A172 (cell line): ENCODE measurements at places on chromosomes 12 and 14.

DNA sequence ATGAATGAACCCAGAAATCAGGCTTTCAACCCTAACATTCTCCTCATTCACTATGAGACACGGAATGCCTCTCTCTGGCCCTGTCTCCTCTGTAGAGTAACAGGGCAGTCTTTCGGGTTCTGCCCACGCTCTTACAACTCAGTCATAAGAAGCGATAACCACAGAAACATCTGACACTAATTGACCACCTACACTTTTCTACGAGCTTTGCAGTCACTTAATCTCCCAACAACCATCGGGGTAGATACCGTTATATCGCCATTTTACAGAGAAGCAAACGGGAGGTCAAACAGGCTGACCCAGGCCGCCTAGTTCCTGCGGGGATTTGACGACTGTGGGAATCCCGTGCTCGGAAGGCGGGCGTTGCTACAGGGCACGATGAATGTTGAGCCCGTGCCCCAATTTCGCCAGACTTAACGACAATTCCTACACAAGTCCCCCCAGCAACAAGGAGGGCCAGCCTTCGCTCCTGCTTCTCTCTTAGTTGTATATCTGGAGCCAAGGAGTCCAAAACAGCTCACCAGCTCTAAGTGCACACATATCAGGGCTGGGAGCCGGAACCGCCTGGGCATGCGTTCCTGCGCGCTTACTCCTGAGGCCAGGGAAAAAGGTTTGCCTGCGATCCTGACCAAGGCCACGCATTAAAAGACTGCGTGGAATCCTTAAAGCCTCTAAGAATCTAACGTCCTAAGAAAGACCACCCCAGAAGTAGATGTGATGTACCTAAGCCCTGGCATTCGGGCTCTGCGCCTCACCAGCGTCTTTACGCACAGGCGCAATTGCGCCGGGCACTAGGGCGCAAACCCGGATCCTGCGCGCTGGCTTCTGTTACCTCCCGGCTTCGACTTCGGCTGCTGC is 38.7 kb upstream of the TBX5 start:
- DNase-seq: no peak

- DNase-seq: no peak
These were observed 180.2 kb downstream of the TMTC2 start for GRCh38 chr12:82866946-82867345.

DNA sequence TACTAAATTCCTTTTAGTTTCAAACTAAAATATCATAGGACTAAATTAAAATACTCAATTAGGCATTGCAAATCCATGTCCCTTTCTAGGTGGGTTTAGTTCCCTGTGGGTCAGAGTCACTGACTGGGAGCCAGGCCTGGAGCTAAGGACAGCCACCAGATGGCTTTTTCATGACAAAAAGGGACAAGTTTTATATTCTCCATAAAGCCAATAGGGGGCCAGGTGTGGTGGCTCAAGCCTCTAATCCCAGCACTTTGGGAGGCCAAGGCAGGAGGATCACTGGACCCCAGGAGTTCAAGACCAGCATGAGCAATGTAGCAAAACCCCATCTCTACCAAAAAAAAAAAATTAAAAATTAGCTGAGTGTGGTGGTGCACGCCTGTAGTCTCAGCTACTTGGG is 35.4 kb upstream of the EIF5 start:
- no peak for DNase-seq

DNA sequence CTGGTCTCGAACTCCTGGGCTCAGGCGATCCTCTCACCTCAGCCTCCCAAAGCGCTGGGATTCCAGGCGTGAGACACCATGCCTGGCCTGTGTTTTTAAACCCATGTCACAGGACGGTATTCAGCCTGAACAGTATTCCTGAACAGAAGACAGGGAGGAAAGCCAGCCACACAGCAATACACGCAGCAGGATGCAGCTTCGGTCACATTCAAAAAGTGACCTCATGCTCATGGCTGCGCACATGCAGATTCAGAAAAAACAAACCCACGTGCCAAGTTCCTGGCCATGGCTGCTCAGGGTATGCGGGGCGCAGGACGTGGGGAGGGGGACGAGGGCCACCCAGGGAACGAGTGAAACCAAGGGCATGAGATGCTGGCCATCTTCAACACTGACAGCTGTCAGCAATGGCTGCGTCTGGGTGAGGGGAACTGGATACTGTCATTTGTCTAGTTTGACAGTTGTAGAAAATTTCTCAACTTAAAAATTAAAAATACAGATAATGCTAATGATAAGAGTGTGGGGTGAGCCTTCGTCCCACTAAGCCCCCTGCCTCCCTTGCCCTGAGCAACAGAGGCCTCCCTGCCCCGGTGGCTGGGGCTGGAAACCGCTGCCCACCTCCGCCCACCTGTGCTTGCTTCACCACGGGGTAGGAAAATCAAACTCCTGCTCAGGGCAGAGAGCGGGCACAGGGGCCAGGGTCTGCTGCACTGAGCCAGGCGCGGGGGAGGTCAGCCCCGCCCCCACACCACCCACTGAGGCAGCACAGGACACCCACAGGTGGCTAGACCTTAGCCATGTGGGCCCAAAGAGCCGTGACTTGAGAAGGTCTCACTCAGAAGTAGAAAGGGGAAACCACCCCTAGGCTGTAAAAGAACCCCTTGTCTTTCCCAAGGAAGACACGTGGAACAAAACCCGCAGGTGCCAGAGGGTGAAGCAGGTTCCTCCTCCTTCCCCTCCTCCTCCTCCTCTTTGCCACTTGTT is 84.2 kb downstream of the SCARB1 start:
- no peak for DNase-seq
